ENCODE measurements at places on chromosomes 7 and 10.

- DNase-seq = no peak
Measured at GRCh38 chr7:101216860-101217387, 457 bp downstream of the PLOD3 start.

GRCh38 chr10:13961097-13961496 is 369.6 kb downstream of the FRMD4A start:
- DNase-seq = no peak

DNA sequence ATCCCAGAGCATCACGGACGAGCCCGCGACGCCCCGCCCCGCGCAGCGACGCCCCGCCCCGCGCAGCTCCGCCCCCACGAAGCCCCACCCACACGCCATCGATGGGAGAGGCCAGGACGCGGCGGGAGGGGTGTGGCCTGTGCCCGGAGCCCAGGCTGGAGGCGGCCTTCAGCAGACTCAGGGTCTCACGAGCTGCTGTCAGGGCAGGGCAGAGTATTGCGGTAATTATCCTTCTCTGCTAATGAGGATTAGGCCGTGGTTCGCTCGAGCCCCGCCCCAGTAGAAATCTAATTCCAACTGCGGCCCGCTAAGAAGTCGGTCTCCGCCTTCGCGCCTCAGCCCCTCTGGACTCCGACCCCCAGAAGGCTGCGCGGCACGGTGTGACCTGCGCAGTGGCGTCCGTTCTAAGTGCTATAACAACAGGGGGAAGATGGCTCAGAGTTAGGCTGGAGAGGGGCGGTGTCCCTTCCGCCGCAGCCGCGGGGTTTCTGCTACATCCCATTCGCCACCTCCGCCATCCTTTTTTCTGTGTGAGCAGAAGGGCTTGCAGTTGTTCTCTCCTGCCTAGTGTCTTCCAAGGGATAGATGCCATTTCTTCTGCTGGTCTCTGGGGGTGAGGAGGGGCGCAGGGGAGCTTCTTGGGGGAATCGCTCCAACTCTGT is 337 bp upstream of the NT5C3A start:
- peak; percentile 81 for DNase-seq

GRCh38 chr10:60508037-60508436 is 118.4 kb upstream of the ANK3 start:
- no peak for DNase-seq

DNA sequence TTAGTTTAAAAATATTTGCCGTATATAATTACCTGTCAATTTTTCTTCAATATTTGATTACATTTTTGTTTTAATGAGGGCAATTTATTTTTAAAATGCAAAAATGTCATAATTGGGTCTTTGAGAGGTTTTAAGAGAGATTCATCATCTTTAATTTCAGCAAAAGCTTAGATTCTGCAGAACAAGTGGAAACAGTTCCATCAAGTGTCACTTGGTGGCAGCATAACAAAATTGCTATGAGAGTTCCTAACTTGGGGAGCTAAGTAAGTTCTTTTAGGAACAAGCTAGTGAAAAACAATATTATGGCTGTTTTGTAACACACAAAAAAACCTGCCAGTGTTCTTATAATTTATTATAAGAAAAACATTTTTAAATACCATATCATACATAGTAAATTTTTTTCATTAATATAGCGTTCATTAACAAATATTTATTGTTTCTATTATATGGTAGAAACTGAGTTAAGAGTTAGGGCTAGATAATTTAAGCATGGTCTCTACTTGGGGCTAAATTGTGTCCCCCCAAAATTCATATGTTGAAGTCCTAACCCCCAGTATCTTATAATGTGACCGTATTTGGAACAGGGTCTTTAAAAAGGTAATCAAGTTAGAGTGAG is 155.2 kb downstream of the MAGI2 start:
- DNase-seq = no peak

DNA sequence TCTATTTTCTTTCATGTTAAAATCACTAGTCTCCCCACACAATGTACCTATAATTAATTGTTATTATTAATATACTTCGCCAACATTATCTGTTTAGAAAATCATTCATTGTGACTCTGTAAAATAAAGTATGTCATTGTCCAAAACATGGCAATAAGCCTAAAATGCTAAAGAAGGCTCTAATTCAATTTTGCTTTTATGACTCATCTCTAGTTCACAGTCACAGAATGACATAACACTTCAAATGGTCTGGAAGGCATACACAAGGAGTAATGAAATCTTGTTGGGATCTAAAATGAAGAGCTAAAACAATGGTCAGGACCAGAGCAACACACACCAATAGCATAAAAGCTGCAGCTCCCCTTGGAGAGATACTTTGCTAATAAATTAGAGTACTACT is 505.8 kb downstream of the GPAM start:
- no peak for DNase-seq
